ENCODE measurements at places on chromosomes 5 and 9. TPM values are rescaled to one million over a fixed set of nuclear protein-coding genes. Genes with fewer than 3 reads are reported as not detected.
A peak's percentile ranks its signal among the peaks of the same experiment; 100 is the strongest.

DNA sequence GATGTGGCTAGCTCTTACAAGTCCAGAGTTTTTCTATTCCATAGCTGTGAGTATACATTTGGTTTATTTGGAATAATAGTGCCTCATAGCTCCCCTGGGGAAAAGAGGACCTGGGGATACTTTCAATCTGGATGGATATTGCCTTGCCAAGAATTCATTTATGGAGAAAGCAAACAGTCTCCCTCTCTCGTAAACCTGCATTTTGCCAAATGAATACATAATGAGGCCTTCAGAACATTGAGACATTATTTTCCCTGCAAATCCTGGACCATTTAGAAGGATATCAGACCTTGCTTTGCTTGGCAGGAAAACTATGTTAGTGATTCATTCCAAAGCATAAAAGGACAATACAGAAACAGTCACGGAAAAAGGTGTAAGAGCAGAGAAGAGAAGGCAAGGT lies 569.6 kb upstream of the BRINP1 start:
- DNase-seq: no peak

GRCh38 chr5:105573575-105573974 lies 2011.0 kb upstream of the NUDT12 start:
- no peak for DNase-seq

DNA sequence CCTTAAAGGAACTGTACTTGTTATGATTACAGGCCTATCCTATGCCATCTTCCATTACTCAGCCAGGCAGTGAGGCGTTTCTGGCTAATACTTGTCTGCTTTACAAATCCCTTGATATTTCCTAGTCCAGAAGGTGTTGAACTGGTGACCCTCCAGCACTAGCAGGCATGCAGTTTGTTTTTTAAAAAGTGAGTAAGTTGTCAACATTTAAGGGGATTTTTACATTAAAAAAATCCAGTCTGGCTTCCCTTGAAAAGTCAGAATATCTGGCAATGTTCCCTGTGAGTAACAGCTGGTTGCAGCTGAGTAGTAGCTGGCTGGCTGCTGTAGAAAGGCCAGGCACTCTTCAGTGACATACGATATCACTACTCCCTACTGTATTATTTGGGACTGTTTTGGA lies 21.8 kb downstream of the GRIN3A start:
- no peak for DNase-seq

GRCh38 chr5:54304040-54304439 lies 6.3 kb downstream of the ARL15 start:
- no peak for DNase-seq

GRCh38 chr9:107638521-107639310 lies 149.1 kb upstream of the KLF4 start:
- DNase-seq: peak; percentile 21

DNA sequence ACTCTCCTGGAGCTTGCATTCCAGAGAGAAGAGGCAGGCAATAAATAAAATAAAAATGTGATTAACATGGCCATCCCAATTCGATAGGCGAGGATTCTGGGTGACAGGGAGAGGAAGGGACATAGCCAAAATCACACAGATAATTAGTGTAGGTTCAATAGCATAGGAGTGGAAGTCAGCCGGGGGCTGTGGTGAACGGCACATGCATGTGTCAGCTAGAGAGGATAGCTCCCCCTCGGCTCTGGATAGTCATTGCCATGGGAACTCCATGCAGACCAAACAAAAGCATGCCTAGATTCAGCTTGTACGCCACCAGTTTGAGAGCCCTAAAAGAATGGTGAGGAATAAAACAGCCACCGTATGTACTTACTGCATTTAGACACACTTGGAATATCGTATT lies 223.5 kb downstream of the GRIA1 start:
- no peak for DNase-seq

The GRXCR2 gene
- total RNA-seq: 0.29 TPM

DNA sequence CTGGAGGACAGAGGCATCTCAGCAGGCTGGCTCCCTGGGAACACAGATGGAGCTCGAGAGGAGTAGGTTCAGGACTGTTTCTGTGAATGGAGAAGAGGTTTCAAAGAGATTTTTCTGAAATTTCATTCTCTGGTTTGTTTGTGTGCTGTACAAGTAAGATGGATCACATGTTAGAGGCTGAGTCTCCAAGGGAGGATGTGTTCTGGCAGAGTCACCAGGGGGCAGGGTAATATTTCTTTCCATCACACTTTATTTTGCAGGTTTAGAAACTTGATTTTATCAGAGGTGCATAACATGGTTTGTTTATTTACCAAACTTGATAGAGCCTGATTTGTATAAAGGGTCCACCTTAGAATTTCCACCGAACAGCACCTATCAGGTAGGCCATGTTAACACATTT lies 69.2 kb upstream of the ARL15 start:
- DNase-seq: no peak

GRCh38 chr5:104080646-104081175 lies 518.1 kb upstream of the NUDT12 start:
- DNase-seq: no peak

The PCDHB7 gene
- 4.6 TPM for total RNA-seq

- peak; percentile 46 for DNase-seq
Observed at GRCh38 chr5:10595672-10596309, 31.9 kb downstream of the ANKRD33B start.

DNA sequence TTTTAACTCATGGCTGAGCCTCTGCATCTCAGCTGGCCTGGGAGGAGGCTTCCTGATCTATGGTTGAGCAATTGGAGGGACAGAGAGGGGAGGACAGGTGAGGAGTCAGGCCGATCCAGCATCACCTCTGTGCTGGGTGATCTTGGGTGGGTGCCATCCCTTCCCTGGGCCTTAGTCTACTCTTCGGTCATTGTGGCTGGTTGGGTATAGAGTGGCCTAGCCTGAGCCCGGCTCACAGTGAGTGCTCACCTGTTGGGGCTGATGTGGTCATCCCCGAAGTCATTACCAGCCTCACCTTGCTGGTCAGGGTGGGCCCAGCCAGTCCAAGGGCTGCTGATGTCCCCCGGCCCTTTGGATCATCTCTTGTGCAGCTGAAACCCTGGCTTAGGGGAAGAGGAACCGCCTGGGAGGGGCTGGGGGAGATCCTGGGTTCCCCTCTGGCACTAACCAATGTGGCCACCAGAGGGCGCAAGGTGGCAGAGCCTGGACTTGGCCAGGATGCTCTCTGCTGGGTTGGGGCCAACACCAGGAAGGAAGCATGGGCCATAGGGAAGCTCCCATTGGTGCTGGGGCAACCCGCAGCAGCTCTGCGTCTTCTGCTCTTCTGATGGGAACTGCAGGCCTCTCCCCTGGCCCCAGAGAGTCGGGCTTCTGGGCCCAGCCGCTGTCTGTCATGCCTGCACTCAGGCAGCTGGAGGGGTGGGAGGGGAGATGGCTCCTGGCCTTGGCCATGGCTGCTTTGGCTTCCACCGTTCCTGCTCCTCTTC lies 17.3 kb upstream of the ODF2 start:
- peak; percentile 90 for DNase-seq

DNA sequence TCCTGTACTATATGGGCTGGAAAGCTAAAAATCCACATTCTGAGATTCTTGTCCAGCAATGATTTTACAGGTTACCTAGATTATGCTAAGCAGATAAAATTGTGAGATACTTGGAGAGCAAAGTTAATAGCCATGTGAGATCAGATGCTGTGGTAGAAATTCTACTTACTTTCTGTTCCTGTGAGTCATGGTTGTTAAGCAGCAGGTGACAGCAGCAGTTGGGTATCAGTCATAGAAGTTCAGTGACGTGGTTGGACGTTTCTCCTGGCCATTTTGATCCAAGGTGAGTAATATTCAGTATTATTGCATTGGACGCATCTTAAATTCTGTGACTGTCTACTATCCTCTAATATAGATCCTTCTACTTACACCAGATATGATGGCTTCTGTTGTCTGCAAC lies 524.5 kb downstream of the TMEM38B start:
- DNase-seq: no peak

DNA sequence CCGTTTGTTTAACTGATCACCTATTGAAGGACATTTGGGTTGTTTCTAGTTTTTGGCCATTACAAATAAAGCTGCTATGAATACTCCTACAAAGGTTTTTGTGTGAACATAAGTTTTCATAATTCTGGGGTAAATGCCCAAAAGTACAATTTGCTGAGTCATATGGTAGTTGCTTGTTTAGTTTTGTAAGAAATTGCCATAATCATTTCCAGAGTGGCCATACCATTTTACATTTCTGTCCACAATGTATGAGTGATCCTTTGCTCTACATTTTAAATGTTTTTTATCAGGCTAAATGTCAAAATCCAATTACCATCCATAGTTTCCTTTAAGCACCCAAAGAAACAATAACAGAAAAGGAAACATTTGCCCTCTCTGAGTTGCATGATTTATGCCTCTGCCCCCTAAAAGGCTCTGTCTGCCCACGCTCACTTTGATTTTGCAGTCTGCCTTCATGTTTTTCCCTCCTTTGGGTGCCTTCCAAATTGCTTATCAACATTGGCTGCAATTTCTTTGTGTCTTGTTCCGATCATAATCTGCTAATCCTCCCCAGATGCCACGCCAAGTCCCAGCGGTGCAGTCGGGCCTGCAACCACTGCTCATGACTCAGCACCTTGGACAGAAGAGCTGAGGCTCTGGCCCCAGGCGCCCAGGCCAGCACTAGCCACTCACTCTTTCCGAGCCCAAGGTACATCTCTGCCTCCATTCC lies 339.2 kb downstream of the PIK3R1 start:
- no peak for DNase-seq

The CDC20B gene
- not detected for total RNA-seq

The MEGF10 gene
- total RNA-seq: 14.4 TPM

DNA sequence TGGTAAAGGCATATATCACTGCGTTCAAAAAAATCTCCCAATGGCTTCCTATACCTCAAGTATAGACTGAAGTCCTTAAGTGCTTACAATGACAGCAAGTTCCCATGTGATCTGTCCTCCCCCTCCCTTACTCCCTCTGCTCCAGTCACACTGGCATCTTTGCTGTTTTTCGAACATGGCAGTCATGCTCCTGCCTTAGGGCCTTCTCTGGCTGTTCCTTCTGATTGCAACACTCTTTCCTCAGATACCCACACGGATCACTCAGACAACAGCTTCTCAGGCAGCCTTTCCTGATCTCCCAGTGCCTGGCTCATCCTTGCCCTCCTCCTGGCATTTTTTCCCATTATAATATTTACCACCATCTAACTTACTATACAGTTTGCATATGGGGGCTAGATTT lies 232.8 kb downstream of the ARHGEF28 start:
- no peak for DNase-seq

The CTXN3 gene
- total RNA-seq: not detected

DNA sequence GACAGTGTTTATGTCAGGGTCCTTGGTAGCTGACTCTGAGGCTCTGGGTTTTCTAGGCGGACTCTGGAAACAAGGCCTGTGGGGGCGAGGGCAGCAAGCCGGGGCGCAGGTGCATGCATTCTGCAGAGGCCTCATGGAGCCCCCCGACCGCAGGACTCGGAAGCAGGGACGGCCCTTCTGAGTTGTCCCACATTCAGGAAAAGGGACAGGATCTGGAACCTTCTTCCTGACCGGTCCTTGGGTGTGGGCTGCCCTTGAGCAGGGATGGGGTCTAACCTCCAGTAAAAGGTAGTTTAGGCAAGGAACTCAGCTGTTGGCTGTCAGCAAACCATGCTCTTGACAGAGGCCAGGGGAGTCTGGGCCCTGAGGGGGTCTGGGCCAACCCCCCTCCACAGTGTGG lies 7.4 kb upstream of the COL5A1 start:
- DNase-seq: no peak

GRCh38 chr5:143315214-143315613 lies 88.3 kb downstream of the NR3C1 start:
- no peak for DNase-seq

The RFESD gene
- total RNA-seq: 4.3 TPM

- DNase-seq: no peak
Observed at GRCh38 chr9:70677055-70677735, 262.7 kb upstream of the KLF9 start.

The NDUFS6 gene
- 68.8 TPM for total RNA-seq

The TRAF1 gene
- 8.6 TPM for total RNA-seq

- DNase-seq: no peak
Observed at GRCh38 chr9:33044677-33045282, 19.7 kb downstream of the DNAJA1 start.

- DNase-seq: no peak
Observed at GRCh38 chr5:155767470-155767869, 559.5 kb upstream of the SGCD start.

DNA sequence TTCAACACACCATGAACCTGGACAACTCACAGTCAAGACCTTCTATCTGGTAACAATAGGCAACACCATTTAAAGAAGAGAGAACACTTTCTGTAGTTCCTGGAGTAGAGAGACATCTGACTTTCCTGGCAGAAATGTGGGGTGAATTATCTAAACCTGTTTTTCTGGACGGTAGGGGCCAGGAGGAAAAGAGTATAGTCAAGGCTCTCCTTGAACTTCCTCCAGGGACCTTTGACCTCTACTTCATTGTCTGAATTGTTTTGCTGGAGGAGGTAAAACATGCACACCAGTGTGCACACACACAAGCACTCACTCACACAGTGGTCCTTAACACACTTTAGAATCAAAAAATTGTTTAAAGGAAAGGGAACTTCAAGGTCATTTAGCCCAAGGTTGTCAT lies 13.2 kb downstream of the S100Z start:
- no peak for DNase-seq

GRCh38 chr5:131169810-131170539 lies 769 bp upstream of the LYRM7 start:
- DNase-seq: no peak

- DNase-seq: peak; percentile 77
Observed at GRCh38 chr9:92097997-92098482, 17.2 kb downstream of the SPTLC1 start.

- no peak for DNase-seq
Observed at GRCh38 chr5:10583663-10584572, 20.0 kb downstream of the ANKRD33B start.

DNA sequence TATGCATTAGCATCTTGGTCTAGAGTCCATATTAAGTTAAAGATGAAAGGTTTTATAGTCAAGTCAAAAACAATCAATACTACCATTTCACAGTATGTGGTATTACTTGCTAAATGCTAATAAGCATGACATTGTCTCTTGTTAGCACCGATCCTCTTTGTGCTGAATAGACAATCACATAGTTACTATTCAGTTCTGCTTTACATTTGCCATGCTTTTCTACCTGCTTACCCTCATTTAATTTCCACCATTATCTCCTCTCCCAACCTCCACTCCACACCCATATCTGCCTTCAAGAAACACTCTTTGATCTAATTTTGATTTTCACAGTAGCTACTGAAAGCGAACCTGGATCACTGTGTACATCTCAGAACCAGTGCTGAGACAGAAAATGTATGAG lies 16.8 kb downstream of the MEGF9 start:
- no peak for DNase-seq

The ACTL7B gene
- total RNA-seq: not detected

DNA sequence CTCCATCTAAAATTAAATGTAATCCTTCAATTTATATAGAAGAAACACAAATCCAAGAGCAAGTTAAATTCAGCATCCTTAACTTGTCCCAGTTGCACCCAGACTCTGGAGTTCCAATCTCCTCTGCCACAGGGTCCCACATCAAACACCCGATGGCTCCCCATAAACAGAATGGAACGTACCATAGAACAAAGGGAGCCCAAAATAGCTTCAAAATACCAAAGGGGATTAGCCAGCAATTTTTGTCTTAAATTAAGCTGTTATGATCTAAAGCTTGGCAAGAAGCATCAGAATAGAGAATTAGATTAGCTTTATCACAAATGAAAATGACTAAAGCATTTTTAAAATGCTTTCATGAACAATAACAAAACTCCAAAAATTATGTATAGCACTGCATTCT lies 112.8 kb downstream of the FANCC start:
- DNase-seq: no peak

The NEUROG1 gene
- total RNA-seq: not detected

GRCh38 chr5:115542086-115542485 lies 2.5 kb downstream of the FEM1C start:
- DNase-seq: no peak

- no peak for DNase-seq
Observed at GRCh38 chr5:122352331-122352730, 40.3 kb downstream of the SNCAIP start.
